ENCODE measurements at places on chromosomes 5 and 9.

DNA sequence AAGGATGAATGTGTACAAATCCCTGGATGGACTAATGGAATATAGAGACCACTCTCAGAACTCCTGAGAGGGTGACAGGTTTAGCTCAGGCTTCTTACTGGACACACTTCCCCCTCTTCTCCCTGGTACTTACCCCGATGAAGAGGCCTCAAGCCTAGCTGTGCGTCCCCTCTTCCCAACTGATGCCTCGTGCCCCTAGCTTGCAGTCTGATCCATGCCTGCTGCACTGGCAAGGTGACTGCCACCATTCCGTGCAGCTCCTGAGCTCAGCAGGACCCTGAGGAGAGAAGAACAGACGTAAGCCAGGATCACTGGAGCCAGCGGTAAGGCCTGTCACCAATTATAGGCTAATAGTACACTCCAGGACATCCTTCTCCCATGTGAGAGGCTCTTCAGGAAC is 5.5 kb upstream of the STOML2 start:
- no peak for DNase-seq

GRCh38 chr5:174424219-174425053 is 299.9 kb upstream of the MSX2 start:
- no peak for DNase-seq

GRCh38 chr9:106620866-106621265 is 242.1 kb upstream of the ZNF462 start:
- DNase-seq = no peak

- no peak for DNase-seq
Measured at GRCh38 chr9:76896035-76896434, 9.9 kb downstream of the PRUNE2 start.

- no peak for DNase-seq
Measured at GRCh38 chr9:109907810-109908458, 127.9 kb downstream of the PALM2AKAP2 start.

- DNase-seq = no peak
Measured at GRCh38 chr5:73444499-73445438, 3.8 kb downstream of the FOXD1 start.

DNA sequence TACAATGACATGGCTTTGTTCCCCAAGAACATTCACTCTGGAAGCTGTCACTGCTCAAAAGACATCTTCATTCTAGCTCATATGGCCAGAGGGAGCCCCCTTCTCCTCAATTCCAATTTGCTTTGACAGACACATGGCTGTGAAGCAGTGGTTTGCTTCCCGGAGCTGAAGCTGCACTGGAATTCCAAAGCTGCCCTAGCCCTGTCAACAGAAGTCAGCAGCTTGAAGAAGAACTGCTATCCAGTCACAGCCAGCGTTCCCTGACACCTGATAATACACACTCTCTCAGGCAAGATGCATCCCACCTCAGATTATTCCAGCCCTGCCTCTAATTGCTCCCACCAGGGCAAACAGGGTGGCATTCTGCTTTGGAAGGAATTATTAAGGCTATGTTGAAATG is 93.7 kb downstream of the SEMA5A start:
- no peak for DNase-seq

DNA sequence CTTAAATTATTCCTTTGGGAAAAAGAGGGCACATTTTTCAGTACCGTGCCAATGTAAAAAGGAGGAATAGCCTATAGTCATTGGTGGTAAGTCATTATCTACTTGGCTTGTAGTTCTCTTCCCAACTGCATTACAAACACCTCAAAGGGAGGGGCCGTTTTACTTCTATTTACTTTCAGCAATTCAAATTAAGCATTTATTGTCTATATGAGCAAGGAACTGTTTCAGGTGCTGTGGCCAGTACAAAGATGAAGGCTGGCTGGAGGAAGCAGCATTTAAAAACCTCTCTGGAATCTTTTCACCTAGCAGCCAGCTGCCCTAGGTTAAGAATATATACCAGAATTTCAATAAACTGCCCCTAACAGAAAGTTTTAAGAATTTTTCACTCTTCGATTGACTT is 48.9 kb downstream of the SEMA6A start:
- no peak for DNase-seq
